Fibroblast of villous mesenchyme (primary cell): ENCODE measurements at places on chromosomes 11 and 22.

DNA sequence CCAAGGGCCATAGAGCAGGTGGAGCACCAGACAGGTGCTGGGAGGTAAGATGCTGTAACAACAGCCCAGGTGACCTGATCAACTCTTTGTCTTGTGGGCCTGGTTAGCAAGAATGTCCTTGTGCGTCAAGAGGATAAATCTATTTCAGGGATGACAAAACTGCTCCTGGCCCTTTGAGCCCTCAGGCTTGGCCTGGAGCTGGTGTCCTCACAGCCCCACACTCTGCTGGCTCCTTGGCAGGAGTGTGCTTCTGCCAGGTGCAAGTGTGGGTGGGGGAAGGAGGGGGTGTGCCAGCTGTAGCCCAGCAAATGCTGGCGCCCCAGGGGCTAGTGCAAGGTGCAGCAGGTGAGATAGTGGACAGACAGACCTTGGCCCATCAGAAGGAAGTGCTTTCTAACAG, 19.5 kb downstream of the AMPD3 start:
- DNase-seq, result no peak

- no peak for DNase-seq
These were observed 17.3 kb downstream of the ACER3 start for GRCh38 chr11:76878014-76878413.

DNA sequence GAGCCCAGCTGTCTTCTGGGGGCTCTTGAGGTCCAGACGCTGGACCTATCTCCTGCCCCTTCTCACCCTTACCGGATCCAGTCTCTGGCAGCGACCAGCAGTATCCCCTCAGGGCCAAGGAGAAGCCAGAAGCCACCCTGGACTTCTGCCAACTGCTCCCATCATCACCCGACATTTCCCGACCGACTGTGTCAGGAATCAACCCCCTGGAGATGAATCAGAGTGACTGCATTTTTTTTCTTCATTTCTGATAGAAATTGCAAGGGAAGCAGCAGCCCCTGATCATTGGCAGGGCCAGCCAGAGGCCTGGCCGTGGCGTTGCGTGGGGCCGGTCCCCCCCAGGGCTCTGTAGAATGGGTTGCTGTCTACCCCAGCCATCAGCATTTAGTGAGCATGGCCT, 5.2 kb upstream of the LIF start:
- DNase-seq, result no peak

GRCh38 chr11:3880724-3881123, 25.3 kb downstream of the STIM1 start:
- no peak for DNase-seq

DNA sequence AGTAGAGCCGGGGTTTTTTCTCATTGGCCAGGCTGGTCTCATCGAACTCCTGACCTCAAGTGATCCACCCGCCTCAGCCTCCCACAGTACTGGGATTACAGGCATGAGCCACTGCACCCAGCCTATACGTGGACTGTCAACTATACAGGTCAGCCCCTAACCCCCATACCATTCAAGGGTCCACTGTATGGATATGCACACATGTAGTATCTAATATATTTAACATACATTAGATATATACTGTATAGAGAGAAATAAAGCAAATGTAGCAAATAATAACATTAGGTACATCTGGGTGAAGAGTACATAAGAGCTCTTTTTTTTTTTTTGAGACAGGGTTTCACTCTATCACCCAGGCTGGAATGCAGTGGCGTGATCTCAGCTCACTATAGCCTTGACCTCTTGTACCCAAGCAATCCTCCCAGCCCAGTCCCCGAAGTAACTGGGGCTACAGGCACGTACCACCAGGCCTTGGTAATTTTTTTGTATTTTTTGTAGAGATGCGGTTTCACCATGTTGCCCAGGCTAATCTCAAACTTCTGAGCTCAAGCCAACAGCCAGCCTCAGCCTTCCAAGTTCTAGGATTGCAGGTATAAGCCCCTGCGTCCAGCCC, 1.5 kb upstream of the ATP5MGL start:
- DNase-seq, result peak; percentile 79

DNA sequence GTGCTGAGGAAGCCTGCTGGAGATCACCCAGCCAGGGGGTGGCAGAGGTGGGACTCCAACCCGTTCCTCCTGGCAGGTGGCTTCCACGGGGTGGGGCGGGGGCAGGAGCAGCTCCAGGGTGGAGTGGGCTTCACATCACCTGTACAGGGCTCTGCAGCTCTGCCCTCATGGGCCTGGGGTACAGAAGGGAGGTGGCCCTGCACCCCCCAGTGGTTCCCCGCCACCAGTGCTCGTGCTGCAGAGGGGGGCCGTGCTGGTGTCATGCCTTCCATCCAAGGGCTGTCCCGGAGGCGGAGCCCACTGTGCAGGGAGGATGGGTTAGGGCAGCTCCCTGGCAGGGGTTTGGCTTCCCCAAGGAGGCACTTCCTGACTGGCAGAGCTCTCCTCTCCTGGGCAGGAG, 76.4 kb upstream of the SHISAL1 start:
- DNase-seq, result no peak

DNA sequence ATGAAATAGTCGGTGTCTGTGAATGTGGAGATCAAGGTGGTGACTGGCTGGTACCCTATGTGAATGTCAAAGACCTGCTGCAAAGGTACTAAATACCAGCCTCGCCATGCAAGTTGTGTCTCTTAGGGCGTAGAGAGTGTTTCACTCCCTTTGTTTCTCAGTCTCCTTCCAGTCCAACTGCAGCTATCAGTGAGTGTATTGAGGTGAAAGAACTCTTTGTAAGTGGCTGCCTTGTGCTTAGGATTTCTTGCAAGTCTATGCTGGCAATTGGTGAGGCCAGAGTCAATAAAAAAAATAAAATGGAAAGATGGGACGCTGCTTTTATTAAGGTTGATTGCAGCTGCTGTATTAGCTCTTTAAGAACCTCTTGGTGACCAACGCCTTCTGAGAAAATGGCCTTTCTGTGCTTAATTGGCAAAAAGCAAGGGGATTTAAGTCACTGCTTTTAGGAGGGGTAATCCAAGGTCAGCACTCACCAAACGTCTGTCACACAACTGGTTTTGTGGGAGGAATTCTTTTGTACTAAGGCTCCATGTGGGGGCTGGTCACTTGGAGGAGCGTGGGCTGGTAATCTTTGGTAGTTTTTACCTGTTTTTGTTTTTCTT, 95.1 kb downstream of the PARVA start:
- no peak for DNase-seq

GRCh38 chr11:42200311-42200710, 740.9 kb upstream of the LRRC4C start:
- DNase-seq, result no peak

- DNase-seq, result no peak
These were observed 12.4 kb downstream of the POU2AF3 start for GRCh38 chr11:111310723-111311122.

- peak; percentile 85 for DNase-seq
These were observed 151.4 kb downstream of the FBXO7 start for GRCh38 chr22:32625985-32626384.

GRCh38 chr11:69304686-69305085, 10.7 kb downstream of the MYEOV start:
- no peak for DNase-seq

- DNase-seq, result peak; percentile 36
These were observed 66.2 kb downstream of the ALX4 start for GRCh38 chr11:44243595-44244343.
